Hematopoietic multipotent progenitor cell treated with erythropoietin and hydrocortisone succinate and interleukin-3 and kit ligand, for 6 days (in vitro differentiated cells): ENCODE measurements at places on chromosomes 3 and 15.

DNA sequence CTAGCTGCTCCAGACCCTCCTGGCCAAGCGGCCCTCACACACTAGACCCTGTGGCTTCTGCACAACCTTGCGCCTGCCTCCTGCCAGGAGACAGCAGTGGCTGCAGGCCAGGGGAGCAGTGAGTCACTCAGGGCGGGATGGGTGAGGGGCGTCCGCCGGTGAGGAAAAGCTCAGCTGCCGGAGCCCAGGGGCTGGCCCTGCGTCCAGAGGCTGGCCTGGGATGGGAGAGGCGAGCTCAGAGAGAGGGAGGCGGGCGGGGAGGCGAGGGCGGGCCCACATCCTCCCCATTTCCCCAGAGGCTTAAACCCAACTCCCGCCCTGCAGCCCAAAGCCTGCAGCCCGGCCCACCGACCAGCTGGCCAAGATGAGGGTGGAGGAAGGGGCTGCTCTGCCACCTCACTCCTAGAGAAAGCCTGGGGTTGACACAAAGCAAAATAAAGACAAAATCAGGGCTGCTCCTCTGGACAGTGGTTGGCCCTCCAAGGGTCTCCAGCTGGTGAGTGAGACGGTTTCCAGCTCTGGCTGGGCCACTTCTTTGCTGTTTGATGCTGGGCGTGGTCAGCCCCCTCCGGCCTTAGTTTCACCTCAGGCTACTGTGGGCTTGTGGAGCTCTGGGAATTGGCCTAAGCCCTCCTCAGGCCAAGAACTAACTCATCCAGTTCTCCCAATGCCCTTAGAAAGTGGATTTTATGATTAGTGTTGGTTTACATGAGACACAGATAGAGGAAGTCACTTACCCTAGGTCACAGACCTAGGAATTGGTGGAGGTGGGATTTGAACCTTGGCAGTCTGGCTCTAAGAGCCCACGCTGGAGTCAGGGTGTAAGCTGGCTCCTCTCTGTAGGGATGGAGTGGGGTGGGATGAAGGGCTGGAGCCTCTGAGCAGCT is 50.6 kb downstream of the IQSEC1 start:
- DNase-seq, result peak; percentile 19

- no peak for DNase-seq
Measured at GRCh38 chr3:141275973-141276372, 44.3 kb downstream of the PXYLP1 start.

GRCh38 chr15:101315736-101316135 is 20.7 kb upstream of the SNRPA1 start:
- DNase-seq, result no peak

DNA sequence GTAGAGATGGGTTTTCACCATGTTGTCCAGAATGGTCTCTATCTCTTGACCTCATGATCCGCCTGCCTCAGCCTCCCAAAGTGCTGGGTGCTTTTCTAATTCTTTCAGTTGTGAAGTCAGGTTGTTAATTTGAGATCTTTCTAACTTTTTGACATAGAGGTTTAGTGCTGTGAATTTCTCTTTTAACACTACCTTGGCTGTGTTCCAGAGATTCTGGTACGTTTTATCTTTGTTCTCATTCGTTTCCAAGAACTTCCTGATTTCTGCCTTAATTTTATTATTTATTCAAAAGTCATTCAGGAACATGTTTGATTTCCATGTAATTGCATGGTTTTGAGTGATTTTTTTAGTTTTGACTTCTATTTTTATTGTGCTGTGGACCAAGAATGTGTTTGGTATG is 63.5 kb upstream of the CCDC54 start:
- DNase-seq, result peak; percentile 49

GRCh38 chr3:155037508-155038202 is 42.5 kb upstream of the MME start:
- DNase-seq, result peak; percentile 20

GRCh38 chr3:11494131-11494916 is 149.4 kb downstream of the VGLL4 start:
- DNase-seq, result no peak

DNA sequence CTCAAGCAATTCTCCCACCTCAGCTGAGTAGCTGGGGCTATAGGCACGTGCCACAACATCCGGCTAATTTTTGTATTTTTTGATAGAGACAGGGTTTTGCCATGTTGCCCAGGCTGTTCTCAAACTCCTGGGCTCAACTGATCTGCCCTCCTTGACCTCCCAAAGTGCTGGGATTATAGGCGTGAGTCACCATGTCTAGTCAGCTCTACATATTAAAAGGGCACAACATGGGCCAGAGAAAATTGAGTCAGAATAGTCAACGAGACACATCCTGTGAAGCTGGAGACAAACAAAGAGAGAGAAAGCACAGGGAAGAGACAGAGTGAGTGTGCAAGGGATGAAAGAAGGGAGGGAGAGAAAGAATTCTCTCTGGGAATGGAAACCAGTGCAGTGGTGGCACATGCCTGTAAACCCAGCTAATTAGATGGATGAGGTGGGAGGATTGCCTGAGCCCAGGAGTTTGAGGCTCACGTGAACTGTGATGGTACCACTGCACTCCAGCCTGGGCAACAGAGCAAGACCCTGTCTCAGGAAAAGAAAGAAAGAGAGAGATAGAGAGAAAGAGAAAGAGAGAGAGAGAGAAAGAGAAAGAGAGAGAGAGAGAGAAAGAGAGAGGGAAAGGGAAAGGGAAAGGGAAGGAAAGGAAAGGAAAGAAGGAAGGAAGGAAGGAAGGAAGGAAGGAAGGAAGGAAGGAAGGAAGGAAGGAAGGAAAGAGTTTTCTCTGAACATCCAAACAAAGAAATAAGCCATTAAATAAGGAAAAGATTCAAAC is 107.2 kb upstream of the SLC25A36 start:
- DNase-seq, result no peak

DNA sequence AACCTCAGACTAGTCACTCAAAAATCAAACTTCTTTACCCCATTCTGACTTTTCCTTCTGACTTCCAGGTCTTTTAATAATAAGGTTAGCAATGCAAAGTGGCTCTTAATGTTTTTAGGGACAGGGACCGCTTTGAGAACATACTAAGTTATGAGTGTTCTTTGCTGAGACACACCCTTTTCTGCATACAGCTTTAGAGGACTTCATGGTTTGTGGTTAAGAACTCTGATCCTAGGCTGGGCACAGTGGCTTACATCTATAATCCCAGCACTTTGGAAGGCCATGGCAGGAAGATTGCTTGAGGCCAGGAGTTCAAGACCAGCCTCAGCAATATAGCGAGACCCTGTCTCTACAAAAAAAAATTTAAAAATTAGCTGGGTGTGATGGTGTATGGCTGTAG is 85.8 kb upstream of the CACNA2D3 start:
- DNase-seq, result no peak

GRCh38 chr15:62672268-62672667 is 370.3 kb upstream of the TPM1 start:
- DNase-seq, result no peak
